ENCODE measurements at places on chromosomes 1 and 21.

GRCh38 chr1:7281821-7282220 is 489.3 kb upstream of the VAMP3 start:
- no peak for DNase-seq

GRCh38 chr1:77406661-77407060 is 124.8 kb downstream of the AK5 start:
- DNase-seq: no peak

- DNase-seq: no peak
These were observed 169.0 kb downstream of the CHRM3 start for GRCh38 chr1:239555350-239555749.

- no peak for DNase-seq
These were observed 13.6 kb upstream of the LAMTOR5 start for GRCh38 chr1:110420874-110421793.

DNA sequence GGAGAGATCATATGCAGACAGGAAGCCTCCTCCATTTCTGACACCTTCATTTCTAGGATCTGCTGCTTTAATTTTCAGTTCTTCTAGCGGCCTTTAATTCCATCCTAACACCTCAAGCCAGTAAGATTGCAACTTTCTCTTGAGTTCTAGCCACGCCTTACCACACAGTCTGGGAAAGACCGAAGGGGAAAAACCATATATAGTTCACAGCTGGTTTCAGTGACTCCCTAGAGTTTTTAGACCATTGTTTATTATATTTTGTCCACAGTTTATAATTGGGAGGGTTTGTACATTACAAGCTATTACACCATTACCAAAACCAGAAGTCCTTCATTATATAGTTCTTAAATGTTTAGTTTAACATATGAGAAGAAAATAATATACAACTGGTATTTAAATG is 37.5 kb downstream of the DPH5 start:
- no peak for DNase-seq

GRCh38 chr1:61093525-61094137 is 11.3 kb downstream of the NFIA start:
- DNase-seq: no peak

DNA sequence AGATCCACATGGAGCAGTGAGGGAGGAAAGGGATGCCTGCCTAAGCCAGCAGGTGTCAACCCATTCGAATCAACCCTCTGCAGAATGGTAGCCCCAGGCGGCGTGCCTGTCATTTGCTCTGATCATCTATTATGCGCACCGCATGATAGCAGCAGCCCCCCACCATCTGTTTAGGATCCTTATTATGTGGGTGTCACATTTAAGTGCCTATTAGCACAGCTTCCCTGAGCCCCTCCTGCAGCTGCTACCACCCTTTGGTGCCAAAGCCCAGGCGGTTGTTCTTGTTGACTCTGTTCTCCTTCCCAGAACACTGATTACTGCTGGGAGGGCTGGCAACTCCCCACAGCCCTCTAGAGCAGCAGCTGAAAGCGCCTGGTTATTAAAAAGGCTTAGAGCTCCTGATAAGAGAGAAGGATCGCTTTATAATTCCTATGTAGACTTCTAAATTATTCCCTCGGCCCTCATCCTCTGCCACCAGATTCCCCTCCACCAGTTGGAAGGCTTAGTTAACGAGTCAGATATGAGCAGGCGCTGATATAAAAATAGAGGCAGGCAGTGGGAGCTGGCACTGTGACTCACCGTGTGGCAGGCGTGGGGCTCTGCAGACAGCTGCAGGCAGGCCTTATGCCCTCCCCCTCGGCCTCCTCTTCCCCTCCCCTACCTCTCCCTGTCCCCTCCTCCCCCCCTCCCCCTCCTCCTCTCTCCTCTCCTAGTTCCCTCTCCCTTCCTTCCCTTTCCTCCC is 23.0 kb downstream of the ACTA1 start:
- peak; percentile 33 for DNase-seq

DNA sequence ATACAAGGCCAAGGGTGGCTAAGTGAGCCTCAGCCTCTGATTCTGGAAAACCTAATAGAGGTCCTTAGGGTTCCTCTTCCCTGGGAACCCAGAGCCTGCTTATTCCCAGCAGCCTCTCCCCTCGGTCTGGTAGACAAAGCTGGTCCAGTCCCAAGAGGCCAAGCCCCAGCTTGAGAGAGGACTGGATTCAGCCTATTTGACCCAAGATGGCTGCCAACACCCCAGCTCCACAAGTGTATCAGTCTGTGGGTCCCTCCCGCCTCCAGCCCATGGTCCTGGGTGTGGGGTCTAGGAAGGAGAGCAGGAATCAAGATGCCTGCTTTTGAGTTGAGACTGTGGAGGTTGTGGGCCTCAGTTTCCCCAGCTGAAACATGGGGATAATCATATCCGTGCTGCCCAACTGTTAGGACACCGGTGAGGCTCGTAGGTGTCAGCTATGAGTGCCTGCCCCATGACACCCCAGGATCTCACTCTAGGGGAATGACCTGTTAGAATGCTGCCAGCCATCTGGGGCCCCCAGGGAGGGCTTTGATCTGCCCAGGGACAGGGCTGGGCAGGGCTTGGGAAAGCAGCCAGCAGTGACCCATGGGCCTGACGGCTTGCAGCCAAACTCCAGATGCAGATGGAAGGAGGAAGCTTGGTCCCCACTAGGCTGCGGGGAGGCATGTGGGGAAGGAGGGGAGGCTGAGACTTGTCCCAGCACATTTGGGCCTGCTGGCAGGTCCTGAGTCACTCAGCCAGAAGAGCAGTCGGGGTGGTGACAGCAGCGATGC is 45.4 kb downstream of the NUAK2 start:
- DNase-seq: no peak

DNA sequence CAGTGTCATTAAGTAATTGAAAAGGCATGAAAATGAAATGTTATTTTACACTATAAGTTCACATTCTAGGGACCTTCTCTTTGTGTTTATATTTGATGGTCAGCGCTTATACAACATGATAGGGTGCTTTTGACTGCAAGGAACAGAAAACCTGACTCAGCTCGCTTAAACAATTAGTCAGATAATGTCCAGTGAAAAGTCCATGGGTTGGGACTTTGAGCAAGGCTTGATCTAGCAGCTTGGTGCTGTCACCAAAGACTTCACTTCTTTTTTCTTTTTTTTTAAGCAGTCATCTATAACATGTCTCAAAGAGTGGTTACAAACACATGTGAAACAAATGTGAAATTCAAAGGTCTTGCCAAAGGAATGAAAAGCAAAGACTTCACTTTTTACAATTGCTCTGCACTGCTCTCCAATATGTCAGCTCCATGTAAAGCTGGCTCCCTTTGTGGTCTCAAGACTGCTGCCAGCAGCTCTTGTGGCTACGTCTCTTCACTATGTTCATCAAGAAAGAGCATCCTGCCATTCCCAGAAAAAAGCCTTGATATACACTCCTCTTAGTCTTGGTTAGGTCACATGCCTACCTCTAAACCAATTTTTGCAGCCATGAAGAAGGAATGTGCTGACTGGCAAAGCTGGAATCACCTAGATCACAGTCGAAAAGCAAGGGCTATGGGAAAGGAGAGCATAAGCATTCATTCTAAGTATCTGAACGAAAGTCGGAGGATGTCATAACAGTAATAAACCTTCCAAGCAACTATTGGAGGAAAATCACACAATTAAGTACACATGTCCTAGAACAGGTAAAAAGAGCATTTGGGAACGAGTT is 15.2 kb downstream of the F3 start:
- DNase-seq: no peak

- DNase-seq: no peak
These were observed 3.8 kb upstream of the TMEM222 start for GRCh38 chr1:27318136-27318535.

DNA sequence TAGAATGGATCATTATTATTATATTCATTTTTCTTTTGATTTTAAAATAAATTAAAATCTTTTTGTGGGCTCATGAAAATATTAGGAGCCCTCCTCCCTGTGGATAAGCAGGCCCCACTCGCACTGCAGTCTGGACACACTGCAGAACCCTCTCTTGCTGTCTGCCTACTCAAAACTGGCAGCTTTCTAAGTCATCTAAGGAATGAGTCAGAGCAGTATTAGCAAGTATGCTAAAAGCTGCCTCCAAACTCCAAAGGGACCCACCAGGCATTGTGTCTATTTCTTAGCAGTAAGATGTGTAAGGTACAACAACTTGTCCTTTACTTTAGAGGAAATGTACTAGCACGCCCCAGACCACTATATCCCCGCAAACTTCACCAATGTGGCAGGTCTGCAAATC is 108.8 kb downstream of the SYF2 start:
- DNase-seq: no peak

DNA sequence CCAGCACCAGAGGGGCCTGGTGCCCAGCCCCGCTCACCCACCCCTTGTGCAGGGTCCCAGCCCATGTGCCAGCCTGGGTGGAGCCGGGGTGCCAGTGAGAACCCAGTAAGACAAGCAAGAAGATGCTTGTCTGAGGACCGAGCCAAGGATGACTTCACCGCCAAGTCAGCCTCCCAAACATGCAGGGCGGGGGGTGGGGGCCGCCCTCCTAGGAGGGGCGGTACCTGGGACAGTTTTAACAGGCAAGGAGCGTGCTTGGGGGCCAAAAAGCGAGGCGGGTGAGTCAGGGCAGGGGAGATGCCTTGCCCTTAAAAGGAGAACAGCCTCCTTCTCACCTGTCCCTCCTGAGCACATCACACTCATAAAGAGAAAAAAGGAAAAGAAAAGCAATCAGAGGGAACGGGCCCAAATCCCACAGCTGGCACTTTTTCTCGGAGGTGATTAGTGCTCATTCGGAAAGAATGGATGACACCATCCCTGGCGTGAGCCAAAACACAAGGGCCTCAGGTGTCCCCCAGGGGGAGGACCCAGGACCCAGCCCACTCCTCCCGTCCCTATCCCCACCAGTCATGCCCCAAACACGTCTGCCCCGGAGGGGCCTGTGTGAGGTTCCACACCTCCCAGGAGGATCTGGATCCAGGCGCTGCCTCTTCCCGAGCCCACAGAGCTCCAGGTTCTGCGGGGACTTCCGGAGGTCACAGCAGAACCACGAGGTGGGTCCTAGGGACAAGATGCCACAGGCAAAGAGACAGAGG is 77.6 kb upstream of the IFFO2 start:
- no peak for DNase-seq

DNA sequence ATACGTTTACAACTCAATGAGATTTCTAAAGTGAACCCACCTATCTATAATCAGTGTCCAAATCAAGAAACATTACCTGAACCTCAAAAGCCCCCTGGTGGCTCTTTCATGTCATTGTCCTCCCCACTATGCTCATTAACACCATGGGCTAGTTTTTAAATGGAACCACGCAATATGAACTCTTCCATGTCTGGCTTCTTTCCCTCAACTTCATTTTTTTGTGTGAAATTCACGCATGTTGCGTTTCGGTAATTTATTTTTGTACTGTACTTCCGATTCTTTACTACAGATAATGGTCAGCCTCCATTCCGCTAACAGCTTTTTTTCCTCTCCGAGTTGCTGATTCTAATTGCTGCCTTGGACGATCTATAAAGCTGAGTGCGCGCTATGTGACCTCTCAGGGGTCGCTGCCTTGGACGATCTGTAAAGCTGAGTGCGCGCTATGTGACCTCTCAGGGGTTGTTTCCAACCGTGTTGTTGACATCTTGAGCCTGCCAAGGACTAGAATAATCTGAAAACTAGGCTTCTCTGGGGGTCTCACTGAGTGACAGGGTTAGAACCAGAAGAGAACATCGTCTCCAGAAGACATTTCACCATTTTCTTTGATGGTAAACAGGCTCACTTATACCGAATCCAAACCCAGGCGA is 1.1 kb upstream of the CACYBP start:
- DNase-seq: peak; percentile 19

DNA sequence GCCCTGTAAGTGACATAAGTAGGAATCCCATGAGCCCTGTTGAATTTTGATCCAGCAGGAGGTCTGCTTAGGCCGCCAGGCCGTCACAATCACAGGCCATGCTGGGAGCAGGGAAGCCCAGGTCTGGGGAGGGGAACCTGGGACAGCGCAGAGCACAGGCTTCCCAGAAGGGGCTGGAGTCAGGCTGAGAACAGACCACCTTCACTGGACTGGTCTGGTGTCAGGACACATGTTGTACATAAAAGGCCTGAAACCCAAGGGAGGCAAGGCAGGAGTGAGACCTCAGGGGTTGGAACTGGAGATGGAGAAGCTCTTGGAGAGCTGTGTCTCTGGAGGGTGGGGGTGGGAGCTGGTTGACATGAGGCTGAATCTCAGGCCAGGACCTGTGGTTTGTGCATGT is 63.3 kb upstream of the ARTN start:
- no peak for DNase-seq

- DNase-seq: no peak
These were observed 949.3 kb downstream of the MRPL39 start for GRCh38 chr21:24658026-24658425.

GRCh38 chr1:32801096-32801715 is 16.0 kb downstream of the YARS1 start:
- DNase-seq: peak; percentile 19

- no peak for DNase-seq
These were observed 11.8 kb downstream of the PATJ start for GRCh38 chr1:61753998-61754508.

- no peak for DNase-seq
These were observed 132.9 kb upstream of the EDN2 start for GRCh38 chr1:41617336-41617735.

GRCh38 chr1:111565079-111565478 is 54.5 kb upstream of the RAP1A start:
- DNase-seq: no peak

DNA sequence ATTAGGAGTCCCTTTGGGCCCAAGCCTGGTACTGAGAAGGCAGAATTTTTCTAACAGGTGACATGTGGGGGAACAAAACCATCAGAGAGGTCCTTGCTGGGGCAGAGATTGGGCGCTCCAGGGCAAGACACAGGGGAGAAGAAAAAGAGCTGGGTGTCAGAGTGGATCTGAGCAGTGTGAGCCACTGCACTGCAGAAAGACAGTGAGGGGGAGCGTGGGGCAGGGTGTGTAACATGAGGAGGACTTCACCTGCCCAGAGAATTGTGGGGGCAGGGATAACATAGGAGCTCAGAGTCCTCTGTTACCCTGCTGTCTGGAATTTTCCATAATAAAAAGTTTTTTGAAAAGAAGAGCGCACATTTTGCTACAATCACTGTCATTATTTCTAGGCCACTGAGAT is 25.5 kb upstream of the CSF3R start:
- DNase-seq: no peak

GRCh38 chr1:172177849-172178248 is 242.6 kb upstream of the C1orf105 start:
- DNase-seq: no peak

- DNase-seq: peak; percentile 54
These were observed 24.0 kb upstream of the CDK18 start for GRCh38 chr1:205480349-205480985.

DNA sequence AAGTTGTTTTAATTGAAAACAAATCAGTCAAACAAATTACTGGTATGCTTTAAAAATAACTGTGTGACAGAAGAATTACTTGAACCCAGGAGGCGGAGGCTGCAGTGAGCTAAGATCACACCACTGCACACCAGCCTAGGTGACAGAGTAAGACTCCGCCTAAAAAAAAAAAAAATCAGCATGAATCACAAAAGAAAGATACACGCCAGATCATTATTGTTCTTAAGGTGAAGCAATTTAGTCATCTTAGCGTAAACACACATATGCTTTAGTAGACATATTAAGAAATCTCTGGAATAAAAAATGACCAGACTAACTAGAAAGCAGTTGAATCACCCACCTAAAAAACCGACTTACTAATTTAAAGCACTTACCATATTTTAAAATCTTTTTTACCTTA is 20.2 kb downstream of the RERE start:
- DNase-seq: no peak

GRCh38 chr1:178625695-178626094 is 99.3 kb upstream of the RALGPS2 start:
- no peak for DNase-seq

- DNase-seq: no peak
These were observed 12.2 kb downstream of the ZNF697 start for GRCh38 chr1:119635811-119636390.

GRCh38 chr1:31793086-31793485 is 22.7 kb downstream of the SPOCD1 start:
- no peak for DNase-seq

All from stimulated activated CD4-positive, alpha-beta T cell treated with anti-CD3 and anti-CD28 coated beads, Interleukin-4, amount 100 ng/mL, for 1 hour (primary cell).